ENCODE measurements at places on chromosomes 12 and 14.
A peak's percentile ranks its signal among the peaks of the same experiment; 100 is the strongest.

- no peak for DNase-seq
Observed at GRCh38 chr12:60269611-60270269, 673.9 kb downstream of the SLC16A7 start.

DNA sequence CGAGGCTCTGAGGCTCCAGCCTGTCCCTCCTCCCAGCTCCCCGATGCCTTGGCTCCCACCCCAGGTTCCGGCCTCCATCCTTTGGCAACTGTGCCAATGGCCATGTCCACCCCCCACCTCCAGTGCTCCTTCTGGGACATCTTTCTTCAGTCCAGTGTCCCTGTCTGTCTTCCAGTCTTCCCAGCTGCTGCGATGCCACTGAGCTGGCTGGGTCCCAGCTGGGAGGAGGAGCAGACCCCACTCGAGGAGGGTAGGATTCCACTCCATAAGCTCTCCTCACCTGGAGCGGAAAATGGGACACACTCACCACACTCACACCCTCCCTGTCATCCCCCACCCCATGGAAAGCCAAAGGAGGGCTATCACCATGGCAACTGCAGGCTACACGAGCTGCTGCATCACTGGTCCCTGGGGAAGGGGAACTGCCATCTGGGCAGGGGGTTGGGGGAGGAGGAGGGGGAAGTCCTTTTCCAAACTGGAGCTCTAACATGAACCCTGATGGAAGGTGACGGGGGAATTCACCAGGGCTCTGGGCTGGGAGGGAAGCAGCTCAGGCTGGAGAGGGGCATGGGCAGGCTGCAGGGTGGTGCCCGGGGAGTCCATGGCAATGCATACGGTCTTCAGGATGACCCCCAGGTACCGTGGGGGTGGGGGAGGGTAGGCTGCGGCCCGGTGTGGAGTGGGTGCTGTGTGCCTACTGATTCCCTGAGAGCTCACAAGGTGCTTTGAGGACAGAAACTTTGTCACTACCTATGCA is 94.3 kb downstream of the LRRC74A start:
- DNase-seq: no peak

- DNase-seq: peak; percentile 74
Observed at GRCh38 chr14:102568115-102568614, 24.3 kb upstream of the RCOR1 start.

- DNase-seq: no peak
Observed at GRCh38 chr12:16155938-16156337, 121.5 kb downstream of the SLC15A5 start.

GRCh38 chr12:131784909-131785762 is 43.1 kb upstream of the MMP17 start:
- DNase-seq: no peak

DNA sequence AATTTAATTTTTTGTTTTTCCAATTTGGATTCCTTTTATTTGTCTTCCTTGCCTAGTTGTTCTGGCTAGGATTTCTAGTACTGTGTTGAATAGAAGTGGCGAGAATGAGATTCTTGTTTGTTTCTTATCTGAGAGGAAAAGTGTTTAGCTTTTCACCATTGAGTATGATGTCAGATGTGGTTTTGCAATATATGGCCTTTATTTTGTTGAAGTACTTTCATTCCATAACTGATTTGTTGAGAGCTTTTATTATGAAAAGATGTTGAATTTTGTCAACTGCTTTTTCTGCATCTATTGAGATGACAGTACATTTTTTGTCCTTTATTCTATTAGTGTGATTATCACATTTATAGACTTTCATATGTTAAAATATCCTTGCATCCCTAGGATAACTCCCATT is 462.0 kb downstream of the CCDC91 start:
- DNase-seq: no peak

- DNase-seq: peak; percentile 80
Observed at GRCh38 chr14:105419195-105420091, at the start of gene MTA1. Gene MTA1 (plus strand): TSS chr14:105419827. CDS start chr14:105420036, 209 bp downstream.

- DNase-seq: no peak
Observed at GRCh38 chr14:33710273-33710672, 240.6 kb downstream of the EGLN3 start.

GRCh38 chr14:104040539-104040938 is 45.0 kb upstream of the ASPG start:
- DNase-seq: no peak

DNA sequence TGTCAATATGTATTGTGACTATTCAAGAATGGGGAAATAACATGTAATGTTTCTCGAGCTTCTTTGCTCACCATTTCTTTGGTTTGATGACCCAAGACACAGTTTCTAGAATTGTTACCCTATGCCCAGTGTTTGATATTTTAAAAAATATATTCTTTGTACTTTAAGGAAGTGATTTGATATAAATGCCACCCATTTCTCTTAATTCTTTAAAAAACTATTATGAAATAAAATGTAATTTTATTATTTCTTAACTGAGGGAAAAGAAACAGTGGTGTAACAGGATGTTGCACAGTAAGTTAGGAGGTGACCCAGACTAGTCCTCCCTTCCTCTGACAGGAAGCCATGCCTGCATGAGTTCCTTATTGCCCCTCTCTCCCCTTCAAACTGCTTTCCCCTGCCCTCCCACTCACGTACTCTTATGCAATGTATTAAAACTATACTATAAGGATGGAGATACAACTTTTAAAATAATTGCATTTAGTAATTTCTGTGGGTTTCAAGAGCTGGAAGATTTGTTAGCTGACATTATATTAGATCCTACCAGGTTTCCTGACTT is 279.4 kb downstream of the TMTC2 start:
- DNase-seq: no peak

- no peak for DNase-seq
Observed at GRCh38 chr14:99755629-99756603, 37.3 kb upstream of the EML1 start.

- no peak for DNase-seq
Observed at GRCh38 chr12:77575376-77575919, 255.2 kb upstream of the NAV3 start.

- no peak for DNase-seq
Observed at GRCh38 chr14:42565556-42565955, 958.9 kb downstream of the LRFN5 start.

- DNase-seq: no peak
Observed at GRCh38 chr14:105738638-105739037, 212.3 kb downstream of the TMEM121 start.

DNA sequence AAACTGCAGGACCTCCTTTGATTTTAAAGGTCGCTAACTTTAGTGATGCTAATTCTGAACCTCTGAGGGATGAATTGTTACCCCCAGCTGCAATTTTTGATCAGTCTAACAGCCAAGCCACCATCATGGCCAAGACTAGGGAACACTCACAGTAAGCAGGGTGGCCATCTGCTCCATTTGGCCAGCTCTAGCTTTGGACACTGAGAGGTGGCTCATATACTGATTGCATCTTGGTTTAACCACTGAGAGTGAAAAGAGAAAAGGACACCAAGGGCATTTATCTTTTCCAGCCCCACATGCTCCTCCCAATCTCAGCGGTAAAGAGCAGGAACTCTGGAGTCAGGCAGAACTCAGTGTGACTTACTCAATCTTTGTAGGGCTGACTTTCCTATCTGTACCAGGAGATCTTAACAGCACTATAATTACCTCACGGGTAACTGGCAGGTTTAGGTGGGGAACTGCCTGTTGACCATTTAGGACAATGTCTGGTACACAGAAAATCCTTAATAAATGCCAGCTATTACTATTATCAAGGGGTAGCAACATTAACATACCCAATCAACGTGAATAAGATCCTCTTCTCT is 6.2 kb downstream of the LPCAT3 start:
- DNase-seq: no peak

- no peak for DNase-seq
Observed at GRCh38 chr14:68968051-68968450, 11.1 kb downstream of the ACTN1 start.

GRCh38 chr14:92973261-92973797 is 50.4 kb downstream of the CHGA start:
- DNase-seq: peak; percentile 67

- no peak for DNase-seq
Observed at GRCh38 chr12:72570601-72571000, 298.4 kb downstream of the TRHDE start.

DNA sequence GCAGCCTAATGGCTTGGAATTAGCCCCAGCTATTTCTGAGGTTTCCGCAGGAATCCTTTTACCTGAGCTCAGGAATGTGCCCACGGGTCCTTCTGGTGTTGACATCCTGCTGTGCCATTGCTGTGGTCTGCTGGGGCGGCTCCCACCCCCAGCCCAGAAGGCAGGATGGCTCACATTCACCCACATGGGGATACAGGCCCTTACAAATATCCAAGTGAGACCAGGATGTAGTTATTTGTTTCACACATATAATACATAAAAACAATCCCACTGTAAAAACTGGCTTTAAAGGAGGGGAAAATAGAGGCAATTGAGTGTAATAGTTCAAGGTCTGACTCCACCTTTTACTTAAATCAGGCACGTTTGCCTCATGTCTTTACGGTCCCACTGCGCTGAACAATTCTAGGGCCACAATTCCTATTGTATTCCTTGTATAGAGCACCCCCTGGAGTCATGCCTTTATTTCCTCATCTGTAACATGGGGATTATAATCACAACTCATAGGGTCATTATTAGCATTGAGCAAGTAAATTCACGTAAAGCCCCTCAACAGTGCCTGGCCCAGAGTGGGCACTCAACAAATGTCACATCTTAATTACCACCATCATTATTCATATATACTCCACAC is 57.2 kb upstream of the FICD start:
- DNase-seq: no peak

GRCh38 chr12:92136026-92136730 is 9.5 kb downstream of the BTG1 start:
- no peak for DNase-seq

- DNase-seq: no peak
Observed at GRCh38 chr14:104892531-104893434, 27.7 kb downstream of the CEP170B start.

Measured in activated CD8-positive, alpha-beta memory T cell treated with anti-CD3 and anti-CD28 coated beads for 24 hours (primary cell).